ENCODE measurements at places on chromosomes 1 and 21.

DNA sequence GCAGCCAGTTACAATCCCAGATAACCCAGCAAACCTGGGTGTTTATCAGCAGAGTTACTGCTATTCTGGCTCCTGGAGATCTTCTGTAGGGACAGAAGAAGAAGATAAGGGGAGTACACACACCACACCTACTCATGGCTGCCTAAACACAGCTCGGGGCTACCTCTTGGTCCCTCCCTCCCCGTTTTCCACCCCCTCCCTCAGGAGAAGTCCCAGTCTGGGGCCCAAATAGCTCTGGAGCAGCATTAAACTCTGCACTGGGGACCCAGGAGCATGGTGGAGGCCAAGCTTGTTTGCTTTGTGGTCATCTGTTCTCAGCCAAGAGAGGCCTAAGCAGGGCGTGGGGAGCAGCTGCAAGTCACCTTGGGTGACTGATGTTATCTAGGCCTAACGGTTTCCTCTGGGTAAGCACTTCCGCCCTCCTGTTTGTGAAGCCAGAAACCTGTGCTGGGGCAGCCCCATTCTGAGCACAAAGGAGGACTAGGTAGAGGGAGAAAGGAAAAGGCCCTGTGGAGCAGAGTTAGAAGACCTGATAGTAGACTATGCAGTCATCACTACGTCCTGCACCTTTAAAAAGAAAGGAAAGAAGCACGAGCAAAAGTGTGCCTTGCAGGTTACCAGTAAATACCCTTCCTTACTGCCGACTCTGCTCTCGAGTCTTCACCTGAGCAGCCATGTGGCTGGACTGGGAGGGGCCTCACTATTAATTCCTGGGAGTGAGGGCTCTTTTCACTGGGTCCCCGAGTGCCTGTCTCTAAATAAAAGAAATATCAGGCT is 2.0 kb upstream of the RCSD1 start:
- no peak for DNase-seq

GRCh38 chr1:45803299-45803780 is at the start of gene MAST2:
MAST2 (plus strand) TSS chr1:45803612; CDS start chr1:45803896, 284 bp downstream.
- peak; percentile 94 for DNase-seq

- DNase-seq: no peak
Observed at GRCh38 chr1:105874621-105875020, 1181.9 kb upstream of the PRMT6 start.

GRCh38 chr1:225532240-225532944 is 104.6 kb upstream of the LBR start:
- no peak for DNase-seq

- DNase-seq: no peak
Observed at GRCh38 chr21:35411434-35411833, 362.3 kb upstream of the RUNX1 start.

- no peak for DNase-seq
Observed at GRCh38 chr1:19860418-19860817, 21.8 kb upstream of the OTUD3 start.
